GF-D8 (cell line): ENCODE measurements at places on chromosomes 2 and 18.

GRCh38 chr2:55428258-55428657 is 8.6 kb upstream of the CCDC88A start:
- no peak for DNase-seq

DNA sequence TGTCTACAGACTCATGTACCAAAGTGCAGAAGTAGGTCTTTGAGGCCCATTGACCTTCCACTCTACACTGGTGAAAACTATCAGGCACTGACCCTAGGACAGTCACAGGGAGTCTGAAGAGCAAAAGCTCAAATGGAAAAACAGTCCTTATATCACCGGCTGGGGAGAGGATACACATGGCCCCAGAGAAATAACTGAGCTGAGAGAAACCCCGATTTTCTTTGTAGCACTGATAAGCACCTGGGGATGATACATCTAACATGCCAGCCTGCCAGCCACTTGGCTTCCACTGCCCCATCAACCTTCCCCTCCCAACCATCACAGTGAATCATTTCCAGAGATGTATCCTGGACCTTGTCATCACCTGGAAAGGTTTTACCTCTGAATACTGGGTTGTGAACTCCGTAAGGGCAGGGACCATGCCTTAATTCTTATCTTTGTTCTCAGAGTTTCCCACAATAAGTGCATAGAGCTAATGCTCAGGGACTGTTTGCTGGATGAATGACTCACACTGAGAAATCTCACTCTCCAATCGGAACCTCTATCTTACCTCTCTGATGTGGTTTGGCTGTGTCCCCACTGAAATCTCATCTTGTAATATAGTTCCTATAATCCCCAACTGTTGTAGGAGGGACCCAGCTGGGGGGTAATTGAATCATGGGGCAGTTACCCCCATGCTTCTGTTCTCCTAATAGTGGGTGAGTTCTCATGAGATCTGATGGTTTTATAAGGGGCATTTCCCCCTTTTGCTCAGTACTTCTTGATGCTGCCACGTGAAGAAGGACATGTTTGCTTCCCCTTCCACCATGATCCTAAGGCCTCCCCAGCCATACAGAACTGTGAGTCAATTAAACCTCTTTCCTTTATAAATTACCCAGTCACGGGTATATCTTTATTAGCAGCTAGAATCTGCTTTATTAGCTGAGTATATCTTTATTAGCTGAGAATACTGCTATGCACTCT is 37.1 kb downstream of the EVA1A start:
- no peak for DNase-seq

- DNase-seq, result no peak
Measured at GRCh38 chr2:203610558-203610957, 75.5 kb upstream of the RAPH1 start.

DNA sequence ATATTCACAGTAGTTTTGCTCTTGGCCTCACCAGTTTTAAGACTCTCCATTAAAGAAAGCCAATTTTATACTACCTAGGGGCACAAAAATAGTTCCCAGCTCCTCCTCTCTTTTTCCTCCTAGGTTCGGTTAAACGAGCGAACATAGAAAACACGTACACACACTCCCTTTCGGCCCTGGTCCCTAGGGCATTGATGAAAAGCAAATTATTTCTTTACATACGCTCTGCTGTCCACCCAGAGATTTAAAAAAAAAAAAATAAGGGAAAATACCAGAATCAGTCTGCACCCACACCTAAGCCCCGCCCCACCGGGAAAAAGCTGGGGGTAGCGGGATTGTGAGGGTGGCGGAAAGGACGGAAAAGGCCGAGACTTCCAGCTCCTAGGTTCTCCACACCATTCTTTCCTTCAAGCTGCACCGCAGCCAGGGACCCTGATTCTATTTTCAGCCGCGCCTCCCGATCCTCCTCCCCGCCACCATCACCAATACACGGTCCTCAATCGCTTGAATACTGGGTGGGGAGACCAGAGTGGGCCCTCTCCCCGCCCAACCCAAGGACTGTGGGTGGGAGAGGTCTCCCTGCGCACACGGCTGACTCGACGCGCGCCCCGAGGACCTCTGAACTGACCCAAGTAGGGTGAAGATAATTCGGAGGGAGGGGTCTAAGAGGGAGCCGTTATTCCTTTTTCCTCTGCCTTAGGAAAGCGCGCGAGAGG is 769 bp downstream of the ATF2 start:
- DNase-seq, result no peak

DNA sequence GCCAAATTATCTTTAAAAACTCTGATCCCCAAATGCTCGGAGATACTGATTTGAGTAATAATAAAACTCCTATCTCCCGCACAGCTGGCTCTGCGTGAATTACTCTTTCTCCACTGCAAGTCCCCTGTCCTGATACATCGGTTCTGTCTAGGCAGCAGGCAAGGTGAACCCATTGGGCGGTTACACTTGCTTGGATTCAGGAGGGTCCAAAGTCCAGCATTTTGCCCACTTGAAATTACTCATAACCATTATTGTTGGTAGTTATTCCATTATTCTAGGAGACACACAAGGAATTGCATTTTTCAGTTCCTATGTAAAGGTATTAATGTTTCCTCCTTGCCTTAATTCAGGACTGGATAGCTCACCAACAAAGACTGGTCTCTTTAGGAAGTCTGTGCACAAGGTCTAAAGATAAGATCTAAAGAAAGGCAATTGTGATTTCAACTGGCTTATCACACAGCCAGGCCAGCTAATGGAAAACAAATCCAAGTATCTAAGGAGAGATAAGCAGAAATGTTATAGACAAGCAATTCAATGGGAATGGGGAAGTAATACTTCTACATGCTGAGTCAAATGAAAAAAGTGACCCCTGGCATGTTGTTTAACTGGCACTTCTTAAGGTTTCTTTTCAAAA is 23.2 kb upstream of the NPC1 start:
- DNase-seq, result no peak
